ENCODE measurements at places on chromosomes 12 and 14. TPM values are rescaled to one million over a fixed set of nuclear protein-coding genes. Genes with fewer than 3 reads are reported as not detected.

SDS gene
- 26.3 TPM for polyA plus RNA-seq

BCL11B gene
- polyA plus RNA-seq, result 15.1 TPM

LIN7A gene
- polyA plus RNA-seq, result 0.57 TPM

GALC gene
- 14.4 TPM for polyA plus RNA-seq

USP30 gene
- 9.1 TPM for polyA plus RNA-seq

ZC2HC1C gene
- 7.2 TPM for polyA plus RNA-seq

All from thymus (tissue), 14 donors.